ENCODE measurements at places on chromosomes 5 and 9. TPM values are rescaled to one million over a fixed set of nuclear protein-coding genes. Genes with fewer than 3 reads are reported as not detected.

KLHL3 gene
- total RNA-seq, result 14.9 TPM

OR5C1 gene
- total RNA-seq, result not detected

SAXO1 gene
- under 0.01 TPM for total RNA-seq

RANBP3L gene
- not detected for total RNA-seq

BARHL1 gene
- not detected for total RNA-seq

FOXD4 gene
- 0.13 TPM for total RNA-seq

Data from pulmonary artery endothelial cell (primary cell).